Hematopoietic multipotent progenitor cell treated with erythropoietin and hydrocortisone succinate and interleukin-3 and kit ligand, for 15 days (in vitro differentiated cells): ENCODE measurements at places on chromosomes 3 and 15.

- no peak for DNase-seq
These were observed 21.8 kb downstream of the WDR53 start for GRCh38 chr3:196546537-196546936.

DNA sequence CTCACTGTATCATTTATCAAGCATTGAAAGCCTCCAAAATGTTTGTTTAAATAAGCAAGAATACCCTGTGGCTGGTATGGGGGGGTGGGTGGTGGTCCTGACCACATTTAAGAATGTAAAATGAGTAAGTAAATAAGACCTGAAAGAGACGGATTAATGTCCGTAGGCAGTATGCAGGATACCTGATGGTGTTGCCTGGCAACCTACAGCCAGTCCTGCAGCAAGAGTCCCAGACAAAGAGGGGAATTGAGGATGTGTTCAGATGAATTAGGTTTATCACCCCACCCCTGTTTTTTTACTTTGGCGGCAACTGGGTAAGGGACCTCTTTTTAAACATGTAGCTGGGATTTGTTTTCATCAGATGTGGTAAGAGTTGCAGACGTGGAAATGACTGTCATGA lies 99.8 kb upstream of the BFSP2 start:
- no peak for DNase-seq

GRCh38 chr3:26630669-26631389 lies 8.3 kb downstream of the LRRC3B start:
- DNase-seq = no peak

DNA sequence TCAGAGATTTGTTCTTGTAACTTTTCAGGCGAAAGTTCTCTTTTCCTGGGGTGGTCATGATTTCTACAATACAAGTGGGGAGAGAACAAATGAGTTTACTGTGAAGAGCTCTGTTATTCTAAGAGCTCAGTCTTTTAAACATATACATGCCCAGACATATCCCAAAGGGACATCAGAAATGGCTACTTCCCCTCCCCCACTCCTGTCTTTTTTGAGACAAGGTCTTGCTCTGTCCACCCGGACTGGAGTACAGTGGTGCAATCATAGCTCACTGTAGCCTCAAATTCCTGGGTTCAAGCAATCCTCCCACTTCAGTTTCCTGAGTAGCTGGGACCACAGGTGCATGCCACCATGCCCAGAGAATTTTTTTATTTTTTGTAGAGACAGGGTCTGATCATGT lies 18.2 kb downstream of the KPNA1 start:
- DNase-seq = no peak

GRCh38 chr3:32245200-32245599 lies 6.7 kb downstream of the CMTM8 start:
- DNase-seq = no peak

DNA sequence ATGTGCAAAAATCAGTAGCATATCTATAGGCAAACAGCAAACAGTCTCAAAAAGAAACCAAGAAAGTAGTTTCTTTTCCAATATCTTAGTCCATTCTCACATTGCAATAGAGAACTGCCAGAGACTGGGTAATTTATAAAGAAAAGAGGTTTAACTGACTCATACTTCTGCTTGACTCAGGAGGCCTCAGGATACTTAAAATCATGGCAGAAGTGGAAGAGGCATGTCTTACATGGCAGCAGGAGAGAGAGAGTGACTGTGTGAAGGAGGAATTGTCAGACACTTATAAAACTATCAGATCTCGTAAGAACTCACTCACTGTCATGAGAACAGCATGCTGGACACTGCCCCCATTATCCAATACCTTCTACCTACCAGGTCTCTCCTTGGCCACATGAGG lies 327.9 kb upstream of the EPHA3 start:
- no peak for DNase-seq

- no peak for DNase-seq
These were observed 75.9 kb upstream of the CADPS start for GRCh38 chr3:62951037-62951613.

DNA sequence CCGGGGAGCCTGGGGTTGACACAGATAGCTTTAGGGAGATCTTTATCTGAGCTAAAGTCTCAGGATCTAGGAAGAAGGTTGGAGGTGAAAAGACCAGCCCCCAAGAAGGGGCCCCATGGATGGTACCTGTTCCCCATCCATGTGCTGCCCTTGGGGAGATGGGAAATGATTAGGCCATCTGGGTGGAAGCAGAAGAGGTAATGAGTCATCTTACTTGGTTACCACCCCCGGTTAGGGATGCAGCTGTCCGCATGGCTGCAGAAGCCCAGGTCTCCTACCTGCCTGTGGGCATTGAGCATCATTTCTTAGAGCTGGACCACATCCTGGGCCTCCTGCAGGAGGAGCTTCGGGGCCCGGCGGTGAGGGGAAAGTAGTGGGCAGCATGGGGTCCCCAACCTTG lies 3.1 kb upstream of the CPLX3 start:
- DNase-seq = no peak

DNA sequence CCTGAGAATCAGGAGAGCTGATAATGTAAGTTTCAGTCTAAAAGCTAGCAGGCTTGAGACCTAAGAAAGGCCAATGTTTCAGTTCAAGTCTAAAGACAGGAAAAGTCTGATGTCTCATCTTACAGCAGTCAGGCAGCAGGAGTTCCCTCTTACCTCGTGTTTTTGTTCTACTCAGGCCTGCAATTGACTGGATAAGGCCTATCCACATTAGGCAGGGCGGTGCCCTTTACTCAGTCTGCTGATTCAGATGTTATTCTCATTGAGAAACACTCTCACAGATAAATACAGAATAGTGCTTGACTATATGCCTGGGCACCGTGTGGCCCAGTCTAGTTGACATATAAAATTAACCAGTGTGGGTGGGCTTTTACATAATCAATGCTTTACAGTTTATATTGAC lies 122.4 kb downstream of the NR1D2 start:
- peak; percentile 16 for DNase-seq

- DNase-seq = no peak
These were observed 4.9 kb upstream of the IQCF1 start for GRCh38 chr3:51908026-51908425.

GRCh38 chr3:47405820-47406761 lies 25.3 kb downstream of the PTPN23 start:
- DNase-seq = peak; percentile 25

DNA sequence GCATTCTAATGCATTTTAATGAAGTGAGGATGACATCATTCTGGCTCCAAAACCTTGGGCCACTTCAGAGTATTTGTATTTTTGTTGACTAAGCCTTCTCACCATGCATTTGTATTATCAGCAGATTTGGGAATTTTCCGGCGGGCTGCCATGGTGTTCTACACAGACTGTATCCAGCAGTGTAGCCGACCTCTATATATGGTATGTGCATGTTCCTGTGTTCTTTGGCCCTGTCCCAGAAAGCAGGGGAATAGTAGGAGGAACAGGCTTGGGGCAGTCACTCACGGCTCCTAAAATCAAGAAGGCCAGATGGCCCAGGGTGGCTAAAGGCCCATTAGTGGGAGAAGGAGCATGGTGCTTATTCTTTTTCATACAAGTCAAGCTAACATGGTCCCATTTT lies 80.5 kb downstream of the USF3 start:
- no peak for DNase-seq

GRCh38 chr15:98715890-98716443 lies 67.6 kb downstream of the IGF1R start:
- DNase-seq = no peak

- no peak for DNase-seq
These were observed 5.8 kb downstream of the TRAK1 start for GRCh38 chr3:42096796-42097565.

- no peak for DNase-seq
These were observed 31.0 kb downstream of the LOXL1 start for GRCh38 chr15:73957276-73957675.

- DNase-seq = no peak
These were observed 53.6 kb downstream of the HOMER2 start for GRCh38 chr15:82898961-82899360.

GRCh38 chr3:193702967-193703366 lies 110.0 kb downstream of the OPA1 start:
- DNase-seq = no peak

DNA sequence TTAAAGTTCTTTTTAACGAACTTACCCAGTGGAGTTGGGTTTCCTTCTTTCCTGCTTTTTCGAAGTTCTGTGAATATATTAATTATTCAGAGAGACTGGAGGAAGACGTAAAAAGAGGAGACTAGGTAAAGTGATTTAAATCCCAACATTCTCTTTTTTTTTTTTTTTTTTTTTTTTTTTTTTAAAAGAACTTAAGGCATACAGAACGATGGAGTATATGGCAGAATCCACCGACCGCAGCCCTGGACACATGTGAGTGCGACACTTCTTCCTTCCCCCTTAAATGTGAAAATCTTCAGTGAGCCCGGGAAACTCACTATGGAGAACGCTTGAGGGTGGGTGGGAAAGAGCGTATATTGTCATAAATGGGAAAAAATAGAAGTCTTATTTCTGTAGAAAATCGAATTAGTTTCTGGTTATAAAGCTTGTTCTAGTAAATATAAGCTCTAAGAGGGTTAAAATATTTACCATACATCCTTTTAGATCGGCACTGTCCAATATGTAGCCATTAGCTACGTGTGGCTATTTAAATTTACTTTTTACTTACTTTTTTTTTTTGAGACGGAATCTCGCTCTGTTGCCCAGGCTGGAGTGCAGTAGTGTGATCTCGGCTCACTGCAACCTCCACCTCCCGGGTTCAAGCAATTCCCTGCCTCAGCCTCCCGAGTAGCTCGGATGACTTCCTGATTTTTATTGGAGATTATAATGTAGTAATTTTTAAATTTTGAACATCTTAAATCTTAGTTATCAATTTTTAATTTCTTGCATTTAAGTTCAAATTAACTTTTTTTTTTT lies 892 bp downstream of the NMD3 start:
- DNase-seq = no peak

DNA sequence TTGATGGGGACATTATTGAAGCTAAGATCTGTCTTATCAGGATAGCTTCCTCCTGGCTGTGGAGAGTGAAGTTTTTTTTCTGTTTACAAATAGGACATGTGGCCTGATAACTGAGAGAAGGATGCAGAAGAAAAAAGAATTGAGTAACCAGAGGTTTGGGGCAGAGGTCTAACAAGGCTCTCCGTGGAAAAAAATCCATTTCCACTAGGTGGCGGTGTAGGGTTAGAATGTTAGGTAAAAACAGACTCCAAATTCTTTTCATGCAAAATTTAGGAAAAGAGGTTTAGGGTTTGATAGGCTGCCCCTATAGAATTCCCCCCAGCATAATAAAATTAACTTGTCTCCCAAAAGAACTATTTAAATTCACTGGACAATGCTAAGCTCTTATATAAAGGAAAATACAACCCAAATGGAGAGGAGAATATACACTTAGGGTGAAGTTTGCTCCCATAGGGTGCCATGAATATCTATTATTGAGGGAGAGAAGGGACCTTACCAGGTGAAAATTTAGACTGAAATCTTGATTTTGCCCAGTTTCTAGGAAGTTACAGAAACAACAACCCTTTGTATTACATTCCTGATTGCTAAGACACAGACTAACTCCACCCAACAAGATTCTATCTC lies 1560.4 kb downstream of the OTOL1 start:
- peak; percentile 2 for DNase-seq

GRCh38 chr3:187943677-187944389 lies 198.6 kb upstream of the BCL6 start:
- no peak for DNase-seq

DNA sequence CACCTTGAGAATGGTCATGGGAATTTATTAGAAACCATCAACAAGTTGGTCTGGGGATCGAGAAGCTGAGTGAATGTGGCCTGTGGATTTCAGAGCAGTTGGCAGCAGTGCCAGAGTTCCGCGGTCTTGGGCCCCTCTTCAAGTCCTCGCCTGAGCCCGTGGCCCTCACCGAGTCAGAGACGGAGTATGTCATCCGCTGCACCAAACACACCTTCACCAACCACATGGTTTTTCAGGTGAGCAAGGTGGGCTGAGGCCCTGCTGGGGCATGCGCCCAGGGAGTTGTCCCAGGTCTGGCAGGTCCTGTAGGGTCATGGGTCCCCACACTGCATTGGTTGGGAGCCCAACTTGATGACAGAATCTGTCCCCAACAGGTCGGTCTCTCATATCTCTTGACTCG lies 7.0 kb upstream of the HMCES start:
- DNase-seq = no peak

DNA sequence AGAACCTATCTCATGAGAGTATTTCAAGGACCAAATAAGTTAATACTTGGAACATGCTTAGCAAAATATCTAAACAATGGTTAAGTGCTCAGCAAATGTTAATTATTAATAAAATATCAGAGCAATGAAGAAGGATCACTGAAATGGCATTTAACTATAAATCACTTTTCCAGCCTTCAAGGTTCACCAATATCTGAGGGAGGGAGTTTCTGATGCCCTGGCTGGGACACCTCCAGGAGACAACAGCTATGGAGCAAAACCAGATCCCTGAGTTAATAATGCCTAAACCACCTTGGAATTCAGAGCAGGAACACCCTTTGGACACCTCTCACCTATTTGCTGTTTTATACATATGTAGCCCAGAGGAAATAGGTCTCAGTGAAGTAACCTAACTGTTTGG lies 6.4 kb upstream of the FAM174B start:
- DNase-seq = no peak

GRCh38 chr3:157393113-157393512 lies 43.5 kb upstream of the PTX3 start:
- no peak for DNase-seq

- no peak for DNase-seq
These were observed 257.0 kb downstream of the MFSD1 start for GRCh38 chr3:159058859-159059258.

DNA sequence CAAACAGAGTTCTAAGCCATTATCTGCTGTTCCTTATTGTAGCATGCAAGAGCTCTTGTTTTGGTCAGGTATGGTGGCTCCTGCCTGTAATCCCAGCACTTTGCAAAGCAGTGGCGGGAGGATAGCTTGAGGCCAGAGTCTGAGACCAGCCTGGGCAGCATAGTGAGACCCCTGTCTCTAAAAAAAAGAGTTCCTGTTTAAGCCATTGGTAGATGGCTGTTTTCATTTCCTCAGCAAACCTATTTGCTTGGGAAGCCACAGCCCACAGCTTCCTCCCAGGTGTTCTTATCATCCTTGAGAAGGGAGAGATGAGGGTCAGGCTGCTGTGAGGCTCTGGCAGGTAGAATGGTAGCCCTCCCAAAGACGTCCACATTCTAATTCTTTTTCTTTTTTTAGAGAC lies 24.4 kb upstream of the FAM81A start:
- no peak for DNase-seq

- no peak for DNase-seq
These were observed 180.9 kb upstream of the ROPN1 start for GRCh38 chr3:124172816-124173215.

GRCh38 chr3:153679714-153680113 lies 441.5 kb upstream of the ARHGEF26 start:
- no peak for DNase-seq

DNA sequence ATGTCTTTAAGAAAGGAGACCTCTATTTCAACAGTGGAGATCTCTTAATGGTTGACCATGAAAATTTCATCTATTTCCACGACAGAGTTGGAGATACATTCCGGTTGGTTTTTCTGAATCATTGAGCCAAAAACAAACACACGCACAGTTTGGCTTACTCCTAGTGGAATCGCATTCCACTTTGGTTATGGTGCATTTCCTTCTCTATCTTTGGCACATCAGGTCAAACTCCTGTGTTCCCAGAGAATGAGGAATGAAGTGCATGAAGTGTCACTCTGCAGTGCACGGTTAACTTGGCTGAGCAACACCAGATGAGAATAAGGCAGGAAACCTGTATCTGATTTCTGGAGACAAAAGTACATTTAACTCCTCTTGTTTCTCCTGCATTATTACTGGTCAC lies 38.5 kb downstream of the HDC start:
- no peak for DNase-seq

- DNase-seq = no peak
These were observed 104.5 kb downstream of the ECT2 start for GRCh38 chr3:172855037-172855436.
